ENCODE measurements at places on chromosomes 11 and 22. TPM values are rescaled to one million over a fixed set of nuclear protein-coding genes. Genes with fewer than 3 reads are reported as not detected.

DNA sequence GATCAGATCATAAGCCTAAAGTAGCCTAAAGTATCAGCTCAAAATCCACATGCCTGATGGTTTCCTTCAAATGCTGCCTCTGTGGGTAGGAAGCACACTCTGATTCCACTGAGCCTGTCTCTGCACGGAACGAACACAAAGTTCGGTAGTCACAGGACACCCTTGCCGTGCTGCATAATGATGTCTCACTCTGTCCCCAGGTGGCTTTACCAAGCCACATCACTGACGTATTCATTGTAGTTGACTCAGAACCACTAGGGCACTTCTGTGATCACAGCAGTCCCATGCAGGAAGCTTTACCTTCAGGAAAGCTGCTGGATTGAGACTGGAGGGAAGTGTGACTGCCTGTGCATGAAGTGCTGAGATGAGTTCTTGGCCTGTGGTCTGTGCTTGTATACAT, 147.7 kb downstream of the ATXN10 start:
- no peak overlapping the region for H3K27ac ChIP-seq
- no peaks in the 10 kb centered on the region for H3K4me1 ChIP-seq
- no peak for DNase-seq
- no peaks in the 10 kb centered on the region for H3K36me3 ChIP-seq
- H3K27me3 ChIP-seq, result no peaks in the 10 kb centered on the region
- H3K4me3 ChIP-seq, result no peak overlapping the region

Gene SPDYC
- total RNA-seq, result not detected

DNA sequence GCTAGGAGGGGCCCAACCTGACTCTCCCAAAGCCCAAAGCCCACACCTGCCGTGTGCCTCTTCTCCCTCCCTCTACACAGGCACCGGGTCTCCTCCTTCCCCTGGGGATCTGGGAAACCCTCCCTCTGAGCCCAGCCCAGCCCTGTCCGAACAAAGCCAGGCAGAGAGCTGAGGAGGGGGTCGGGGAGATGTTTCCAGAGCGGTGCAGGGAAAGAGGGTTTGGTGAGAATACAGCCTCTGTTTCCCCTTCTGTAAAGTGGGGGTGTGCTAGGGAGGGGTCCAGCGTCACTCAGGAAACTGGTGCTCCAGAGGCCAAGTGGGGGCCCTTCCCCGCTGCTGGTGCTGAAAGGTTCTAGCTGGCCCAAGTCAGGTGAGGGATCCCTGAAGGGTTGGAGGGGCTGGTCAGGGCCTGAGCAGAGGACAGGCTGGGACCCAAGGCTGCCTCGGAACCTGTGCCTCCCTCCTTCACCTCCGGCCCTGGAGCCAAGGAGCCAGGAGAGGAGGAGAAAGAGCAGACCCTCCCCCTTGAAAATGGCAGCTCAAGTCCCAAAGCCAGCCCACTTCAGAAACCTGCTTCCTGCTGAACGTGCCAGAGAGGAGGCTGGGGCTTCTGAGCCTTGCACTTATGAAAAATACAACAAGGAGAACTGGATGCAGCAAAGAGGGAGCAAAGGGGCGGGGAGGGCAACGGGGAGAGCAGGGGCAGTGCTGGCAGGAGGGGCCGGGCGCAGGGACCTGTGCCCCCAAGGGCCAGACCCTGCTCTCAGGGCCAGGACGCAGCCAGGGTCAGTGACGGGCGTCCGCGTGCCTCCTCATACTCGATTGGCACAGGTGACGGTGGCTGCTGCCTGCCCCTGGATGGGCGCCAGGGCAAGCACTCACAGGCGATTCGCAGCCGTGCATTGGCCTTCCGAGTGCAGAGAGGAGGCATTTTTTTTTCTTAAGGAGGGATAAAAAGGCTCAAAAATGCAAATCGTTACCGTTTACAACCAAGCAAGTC, 43.2 kb downstream of the MACROD1 start:
- H3K4me3 ChIP-seq, result no peak overlapping the region
- DNase-seq, result no peak
- no peaks in the 10 kb centered on the region for H3K27me3 ChIP-seq
- no peaks in the 10 kb centered on the region for H3K36me3 ChIP-seq
- H3K27ac ChIP-seq, result no peak overlapping the region

Gene CRYBB3
- not detected for total RNA-seq

DNA sequence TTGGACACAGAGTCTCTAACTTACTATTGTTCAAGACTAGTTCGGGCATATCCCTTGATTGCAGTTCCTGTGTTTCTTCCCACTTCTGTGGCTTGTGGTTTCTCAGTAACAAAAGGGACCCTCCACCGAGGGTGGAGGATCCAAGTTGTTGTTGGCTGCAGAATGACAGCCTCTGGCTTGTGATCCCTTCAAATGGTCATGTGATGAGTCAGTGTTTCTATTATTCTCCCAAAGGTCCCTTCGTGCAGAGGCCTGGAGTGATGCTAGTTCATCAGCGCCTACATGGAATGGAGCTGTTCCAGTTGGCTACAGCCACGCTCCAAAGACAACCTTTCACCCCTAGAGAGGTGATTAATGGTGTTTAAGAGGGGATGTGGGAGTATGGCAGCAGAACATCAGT, 2.6 kb upstream of the VWCE start:
- DNase-seq, result peak; percentile 47
- no peaks in the 10 kb centered on the region for H3K27me3 ChIP-seq
- peaks cover 14% of the 10 kb centered on the region for H3K4me1 ChIP-seq
- no peak overlapping the region for H3K4me3 ChIP-seq

DNA sequence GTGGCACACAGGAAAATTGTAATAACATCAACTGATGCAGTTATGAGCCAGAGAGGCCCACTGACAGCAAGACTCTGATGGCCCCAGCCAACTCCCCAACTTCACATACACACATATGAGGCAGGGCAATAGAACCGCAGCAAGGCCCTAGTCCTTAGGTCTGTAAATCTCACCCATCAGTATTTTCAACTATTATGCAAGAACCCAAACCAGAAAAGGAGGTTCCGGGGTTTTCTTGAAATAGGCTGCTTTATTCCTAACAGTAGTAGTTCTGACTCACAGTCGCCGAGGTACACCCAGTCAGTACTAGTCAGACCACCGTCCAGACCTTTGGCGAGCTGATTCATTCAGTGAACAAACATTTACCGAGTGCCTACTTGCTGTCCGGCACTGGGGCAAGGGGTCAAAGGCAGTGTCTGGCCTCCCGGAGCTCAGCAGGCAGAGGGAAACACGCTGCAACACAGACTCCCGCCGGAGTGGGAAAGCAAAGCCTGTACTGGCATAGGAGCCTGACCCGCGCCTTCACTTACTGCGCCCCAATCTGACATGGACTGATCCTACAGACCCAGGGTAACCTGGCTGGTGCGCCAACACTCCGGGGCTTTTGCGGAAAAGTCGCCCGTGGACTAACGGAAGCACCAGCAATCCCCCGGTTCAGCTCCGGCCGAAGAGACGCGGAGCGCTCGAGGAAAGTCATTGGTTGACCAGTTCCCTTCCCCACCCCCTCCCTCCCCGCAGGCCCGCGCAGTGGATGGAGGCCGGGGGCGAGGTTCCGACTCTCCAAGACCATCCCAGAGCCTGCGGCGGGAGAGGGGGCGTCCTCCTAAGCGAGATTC, 1.3 kb downstream of the PLEKHA7 start:
- H3K4me3 ChIP-seq, result peak overlapping the region; percentile 34
- no peaks in the 10 kb centered on the region for H3K27me3 ChIP-seq
- H3K27ac ChIP-seq, result no peak overlapping the region
- no peaks in the 10 kb centered on the region for H3K4me1 ChIP-seq
- H3K36me3 ChIP-seq, result no peaks in the 10 kb centered on the region
- no peak for DNase-seq

Gene SLC6A5
- not detected for total RNA-seq

Gene DCHS1
- total RNA-seq, result 26.8 TPM

Gene BIK
- 0.49 TPM for total RNA-seq

- H3K27me3 ChIP-seq, result no peaks in the 10 kb centered on the region
- DNase-seq, result no peak
- peaks cover 37% of the 10 kb centered on the region for H3K4me1 ChIP-seq
- H3K36me3 ChIP-seq, result no peaks in the 10 kb centered on the region
- peak overlapping the region; percentile 21 for H3K4me3 ChIP-seq
Measured at GRCh38 chr11:57777969-57778317, 16.3 kb downstream of the CTNND1 start.

DNA sequence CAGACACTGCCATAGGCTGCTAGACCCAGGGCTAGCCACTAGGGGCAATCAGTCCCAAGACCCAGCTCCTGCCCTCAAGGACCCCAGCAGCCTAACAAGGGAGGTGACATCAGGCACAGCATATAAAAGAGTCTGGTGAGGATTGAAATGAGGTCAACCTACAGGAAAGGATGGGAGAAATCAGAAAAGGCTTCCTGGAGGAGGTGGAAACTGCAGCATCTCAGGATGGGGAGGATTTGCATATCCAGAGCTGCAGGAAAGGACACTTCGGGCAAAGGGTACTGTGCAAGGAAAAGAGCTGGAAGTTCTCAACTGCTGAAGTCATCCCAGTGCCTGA, 2.9 kb upstream of the ARFGAP2 start:
- no peak overlapping the region for H3K4me3 ChIP-seq
- DNase-seq, result no peak
- peaks cover 3% of the 10 kb centered on the region for H3K4me1 ChIP-seq
- H3K27ac ChIP-seq, result no peak overlapping the region
- no peaks in the 10 kb centered on the region for H3K27me3 ChIP-seq
- H3K36me3 ChIP-seq, result no peaks in the 10 kb centered on the region

DNA sequence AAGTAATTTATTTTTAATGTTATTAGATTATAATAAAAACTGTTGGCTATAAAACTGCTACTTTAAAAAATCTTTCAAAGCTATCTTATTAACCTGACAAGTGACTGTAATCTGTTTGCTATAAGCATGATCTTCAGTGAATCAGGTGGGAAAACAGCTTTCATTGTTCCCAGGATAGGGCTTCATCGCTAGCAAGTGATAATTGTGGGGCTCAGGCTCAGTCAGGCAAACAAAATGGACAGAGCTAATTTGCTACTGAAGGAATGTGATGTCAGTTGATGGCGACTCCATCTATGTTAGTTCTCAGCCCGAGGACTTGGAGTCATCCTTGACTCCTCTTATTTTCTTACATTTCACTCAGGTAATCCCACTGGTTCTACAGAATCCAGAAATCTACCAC, 125.0 kb downstream of the RASSF10 start:
- DNase-seq, result no peak
- no peaks in the 10 kb centered on the region for H3K36me3 ChIP-seq
- no peak overlapping the region for H3K27ac ChIP-seq
- no peaks in the 10 kb centered on the region for H3K27me3 ChIP-seq
- no peak overlapping the region for H3K4me3 ChIP-seq
